ENCODE measurements at places on chromosomes 4 and X. TPM values are rescaled to one million over a fixed set of nuclear protein-coding genes. Genes with fewer than 3 reads are reported as not detected.

GRCh38 chrX:4181782-4182407 is 468.4 kb upstream of the PRKX start:
- no peak for DNase-seq

GRCh38 chr4:146148021-146148420 is 27.5 kb upstream of the LSM6 start:
- DNase-seq = no peak

DNA sequence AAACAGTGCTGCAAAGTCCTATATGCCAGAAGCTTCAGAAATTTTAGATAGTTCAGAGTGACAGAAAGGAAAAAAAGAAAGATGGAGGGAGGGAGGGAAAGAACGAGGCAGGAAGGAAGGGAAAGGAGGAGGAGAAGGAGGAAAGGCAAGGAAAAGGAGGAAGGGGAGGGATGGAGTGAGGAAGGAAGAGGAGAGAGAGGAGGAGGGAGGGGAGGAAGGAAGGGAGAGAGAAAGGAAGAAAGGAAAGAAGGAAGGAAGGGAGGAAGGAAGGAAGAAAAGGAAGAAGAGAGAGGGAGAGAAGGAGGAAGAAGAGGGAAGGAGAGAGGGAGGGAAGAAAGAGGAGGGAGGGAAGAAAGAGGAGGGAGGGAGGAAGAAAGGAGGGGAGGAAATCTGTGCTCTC is 42.4 kb upstream of the FHL1 start:
- no peak for DNase-seq

DNA sequence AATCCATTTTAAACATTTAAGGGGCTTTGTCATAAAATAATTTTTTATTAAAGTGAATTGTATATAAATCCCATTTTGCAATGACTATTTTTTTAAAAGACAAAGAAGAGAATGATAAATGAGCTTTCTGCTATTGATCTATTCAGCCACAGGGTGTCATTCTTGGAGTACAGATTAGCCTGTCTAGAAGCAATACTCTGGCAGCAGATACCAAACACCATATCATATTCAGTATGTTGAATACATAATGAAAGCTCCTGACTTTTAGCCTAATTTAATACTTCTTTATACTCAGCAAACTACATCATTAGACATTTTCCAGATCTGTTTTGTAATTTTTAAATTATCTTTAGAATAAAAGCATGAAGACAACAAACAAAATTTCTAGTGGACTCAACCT is 496.3 kb downstream of the PDGFC start:
- peak; percentile 32 for DNase-seq

REELD1 gene
- 0.80 TPM for polyA plus RNA-seq

ADH1C gene
- polyA plus RNA-seq = 77.4 TPM

TRPC3 gene
- 2.2 TPM for polyA plus RNA-seq
